Stimulated activated naive CD4-positive, alpha-beta T cell (primary cell): ENCODE measurements at places on chromosomes 5 and 9.

GRCh38 chr5:10635257-10635866 is 71.5 kb downstream of the ANKRD33B start:
- no peak for DNase-seq

GRCh38 chr5:141913560-141914198 is 10.0 kb upstream of the DELE1 start:
- no peak for DNase-seq

DNA sequence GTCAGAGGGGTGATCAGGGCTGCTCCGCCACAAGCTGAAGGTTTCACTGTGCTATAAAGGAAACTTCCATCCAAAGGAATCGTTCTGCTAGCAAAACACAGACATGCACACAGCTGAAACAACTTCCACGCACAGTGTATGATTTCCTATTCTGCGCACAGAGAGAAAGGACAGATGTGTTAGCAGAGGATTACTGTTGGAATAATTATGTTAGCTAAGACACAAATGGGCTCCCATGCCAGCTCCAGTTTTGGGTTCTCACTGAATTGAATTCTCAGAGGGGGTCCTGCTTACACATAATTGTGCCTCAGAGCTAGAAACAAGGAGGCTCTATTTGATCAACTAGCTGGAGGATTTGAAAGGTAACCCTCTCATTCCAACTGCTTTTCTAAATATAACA is 352.4 kb downstream of the IRX2 start:
- no peak for DNase-seq

GRCh38 chr9:125494653-125494915 is 212.4 kb downstream of the MAPKAP1 start:
- no peak for DNase-seq

DNA sequence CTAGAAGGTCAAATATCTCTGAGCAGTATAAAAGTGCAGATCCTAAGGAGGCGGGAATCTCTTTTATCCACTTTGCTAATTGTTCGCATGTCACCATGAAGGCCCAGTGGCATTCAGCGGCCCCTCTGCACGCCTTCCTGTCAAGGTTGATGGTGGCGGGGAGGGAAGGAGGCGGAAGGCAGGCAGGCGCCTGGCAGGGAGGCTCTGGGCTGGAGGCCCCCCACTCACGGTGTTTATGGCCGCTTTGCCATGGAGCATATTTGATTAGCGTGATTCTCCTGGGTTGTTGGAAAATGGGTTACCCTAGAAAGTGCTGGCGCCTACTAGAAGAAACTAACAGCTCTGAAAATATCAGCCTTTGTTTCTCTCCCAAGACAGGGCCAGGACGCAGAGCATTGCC is 209.6 kb downstream of the FSTL4 start:
- no peak for DNase-seq

DNA sequence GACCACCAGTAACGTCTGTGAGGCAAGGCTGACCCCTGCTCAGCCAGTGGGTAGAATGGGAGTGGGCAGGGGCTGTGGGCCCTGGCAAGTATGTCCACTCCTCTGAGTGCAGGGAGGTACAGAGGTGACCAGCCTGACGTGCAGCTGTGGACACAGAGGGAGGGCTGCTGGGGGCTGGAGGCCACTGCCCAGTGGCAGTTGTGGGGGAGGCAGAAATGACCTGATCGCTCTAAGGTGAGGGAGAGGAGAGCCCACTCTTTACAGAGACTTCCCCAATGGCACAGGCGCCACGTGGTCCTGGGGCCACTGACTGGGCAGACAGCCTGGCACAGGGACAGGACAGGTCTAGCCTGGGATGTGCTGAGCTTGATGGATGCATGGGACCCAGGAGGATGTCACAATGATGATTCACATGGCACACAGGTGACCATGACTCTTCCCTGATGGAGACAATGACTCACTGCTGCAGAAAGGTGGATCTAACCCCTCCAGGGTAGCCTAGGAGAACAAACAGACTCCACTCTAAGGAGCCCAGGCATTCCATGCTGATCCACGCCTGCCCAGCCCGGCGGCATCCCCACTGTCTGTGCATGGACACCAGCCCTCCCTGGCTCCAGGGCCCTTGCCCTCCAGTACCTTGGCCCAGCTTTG is 7.7 kb downstream of the LPCAT1 start:
- DNase-seq = no peak

DNA sequence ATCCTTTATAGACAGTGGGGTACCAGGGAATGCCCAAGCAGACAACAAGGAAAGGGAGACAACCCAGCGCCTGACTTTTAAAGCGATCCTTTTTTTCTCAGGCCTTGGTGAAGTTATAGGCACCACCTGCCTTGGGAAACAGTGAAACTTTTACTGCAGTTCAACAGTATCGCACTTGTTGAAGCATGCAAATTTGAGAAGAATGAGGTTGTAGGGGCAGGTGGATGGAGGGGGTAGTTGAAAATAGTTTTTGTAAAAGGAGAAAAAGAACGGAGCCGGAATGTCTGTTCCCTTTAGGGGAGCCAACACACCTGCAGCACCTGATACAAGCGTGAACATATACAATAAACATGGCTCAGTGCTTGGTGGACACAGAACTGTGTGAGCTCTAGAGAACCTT is 190.2 kb upstream of the NR3C1 start:
- DNase-seq = no peak

DNA sequence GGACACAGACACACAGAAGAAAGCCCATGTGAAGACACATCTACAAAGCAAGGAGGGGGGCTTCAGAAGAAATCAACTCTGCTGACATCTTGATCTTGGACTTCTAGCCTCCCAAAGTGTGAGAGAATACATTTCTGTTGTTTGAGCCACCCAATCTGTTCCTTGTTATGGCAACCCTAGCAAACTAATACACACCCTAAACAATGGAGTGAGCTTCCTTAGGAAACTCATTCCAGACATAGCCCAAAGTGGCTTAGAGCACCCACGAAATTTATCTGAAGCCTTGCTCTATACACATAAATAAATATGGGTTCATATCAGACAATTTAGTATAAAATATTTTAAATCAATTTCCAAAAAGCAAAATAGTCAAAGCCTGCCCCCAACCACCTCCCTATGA is 7.6 kb upstream of the TBC1D2 start:
- DNase-seq = no peak

DNA sequence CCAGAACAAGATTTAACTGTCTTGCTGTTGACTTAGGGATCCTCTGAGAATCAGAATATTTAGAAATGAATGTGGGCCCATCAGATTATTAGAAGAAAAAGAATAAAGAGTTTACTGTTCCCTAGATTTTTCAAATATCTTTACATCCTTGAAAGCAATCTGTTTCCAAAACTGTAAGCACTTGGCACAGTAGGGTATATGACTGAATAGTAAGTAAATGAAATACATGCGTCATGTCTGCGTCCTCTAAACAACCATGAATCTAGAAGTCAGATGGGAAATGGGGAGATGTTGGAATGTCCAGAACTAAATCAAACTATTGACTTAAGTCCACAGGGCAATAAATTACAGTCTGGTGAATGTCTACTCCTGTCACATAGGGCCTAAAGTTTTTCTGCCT is 26.1 kb downstream of the TTC23L start:
- DNase-seq = no peak

DNA sequence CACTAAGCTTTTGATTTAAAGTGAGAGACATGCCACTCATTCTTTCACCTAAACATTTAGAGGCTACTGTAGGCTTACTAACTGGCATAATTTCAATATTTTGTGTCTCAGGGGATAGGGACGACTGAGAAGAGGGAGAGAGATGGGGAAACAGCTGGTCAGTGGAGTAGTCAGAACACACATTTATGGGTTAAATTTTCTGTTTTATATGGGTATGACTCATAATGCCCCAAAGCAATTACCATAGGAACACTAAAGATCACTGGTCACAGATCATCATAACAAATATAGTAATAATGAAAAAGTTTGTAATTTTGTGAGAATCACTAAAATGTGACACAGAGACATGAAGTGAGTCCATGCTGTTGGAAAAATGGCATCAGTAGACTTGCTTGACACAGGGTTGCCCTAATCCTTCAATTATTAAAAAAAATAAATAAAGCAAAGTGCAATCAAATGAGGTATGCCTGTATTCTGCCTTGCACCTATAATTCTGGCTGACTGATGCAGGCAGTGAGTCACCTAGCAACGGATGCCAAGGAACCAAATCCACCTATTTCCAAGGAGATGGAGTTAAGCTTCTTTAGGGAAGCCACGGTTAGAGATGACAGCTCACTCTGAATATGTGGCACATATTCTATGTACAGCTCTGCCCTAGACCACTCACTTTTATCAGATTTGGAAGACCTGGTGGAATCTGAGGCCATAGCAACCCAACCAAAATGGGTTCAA is 166.1 kb downstream of the MARCHF11 start:
- DNase-seq = no peak

- DNase-seq = no peak
Measured at GRCh38 chr5:180155365-180155926, 53.6 kb downstream of the RASGEF1C start.

DNA sequence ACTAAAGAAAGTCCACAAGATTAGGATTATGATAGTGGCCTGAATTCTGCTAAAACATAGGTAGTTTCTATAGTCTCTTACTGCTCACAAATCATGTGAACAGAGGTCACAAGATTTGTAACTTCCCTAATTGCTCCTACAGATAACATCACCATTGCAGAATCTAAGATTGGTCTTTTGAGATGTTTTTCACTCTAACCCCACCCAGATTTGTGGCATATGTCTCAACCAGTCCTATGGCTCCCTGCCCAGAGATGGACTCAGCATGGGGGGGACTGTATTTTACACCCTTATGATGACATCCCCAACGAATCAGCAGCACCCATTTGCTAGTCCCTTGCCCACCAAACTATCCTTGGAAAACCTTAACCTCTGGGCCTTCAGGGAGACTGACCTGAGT is 1046.2 kb downstream of the CDH12 start:
- DNase-seq = no peak

DNA sequence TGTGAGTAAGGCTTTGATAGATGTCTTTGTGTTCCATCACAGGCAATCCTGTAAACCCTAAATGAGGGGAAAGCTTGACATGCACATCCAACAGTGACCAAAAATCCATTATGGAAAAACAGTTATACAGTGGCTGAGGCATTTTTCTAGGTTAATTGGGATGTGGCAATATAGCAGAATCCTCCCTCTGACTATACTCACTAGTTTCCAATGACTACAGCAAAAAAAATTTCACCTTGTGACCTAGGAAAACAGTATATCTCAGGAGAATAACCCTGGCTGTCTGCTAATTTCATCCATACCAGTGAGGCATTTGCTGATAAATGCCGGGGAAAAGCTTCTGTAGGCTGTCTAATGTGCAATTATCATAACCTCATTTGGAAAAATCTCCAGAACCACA is 49.9 kb upstream of the SNCAIP start:
- DNase-seq = no peak

- DNase-seq = no peak
Measured at GRCh38 chr5:66340786-66341185, 196.7 kb downstream of the SREK1 start.
